ENCODE measurements at places on chromosomes 5 and 9.

DNA sequence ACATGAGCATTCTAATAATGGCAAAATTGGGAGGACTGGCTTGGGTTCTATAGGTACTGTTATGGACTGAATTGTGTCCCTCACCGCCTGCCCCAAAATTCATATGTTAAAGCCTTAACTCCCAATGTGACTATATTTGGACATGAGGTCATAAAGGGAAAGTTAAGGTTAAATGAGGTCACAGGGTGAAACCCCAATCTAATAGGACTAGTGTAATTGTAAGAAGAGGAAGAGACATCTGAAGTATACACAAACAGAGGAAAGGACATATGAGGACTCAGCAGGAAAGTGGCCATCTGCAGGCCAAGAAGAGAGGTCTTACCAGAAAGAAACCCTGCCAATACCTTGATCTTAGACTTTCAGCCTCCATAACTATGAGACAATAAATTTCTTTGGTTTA, 23.1 kb downstream of the RNF180 start:
- DNase-seq: no peak

DNA sequence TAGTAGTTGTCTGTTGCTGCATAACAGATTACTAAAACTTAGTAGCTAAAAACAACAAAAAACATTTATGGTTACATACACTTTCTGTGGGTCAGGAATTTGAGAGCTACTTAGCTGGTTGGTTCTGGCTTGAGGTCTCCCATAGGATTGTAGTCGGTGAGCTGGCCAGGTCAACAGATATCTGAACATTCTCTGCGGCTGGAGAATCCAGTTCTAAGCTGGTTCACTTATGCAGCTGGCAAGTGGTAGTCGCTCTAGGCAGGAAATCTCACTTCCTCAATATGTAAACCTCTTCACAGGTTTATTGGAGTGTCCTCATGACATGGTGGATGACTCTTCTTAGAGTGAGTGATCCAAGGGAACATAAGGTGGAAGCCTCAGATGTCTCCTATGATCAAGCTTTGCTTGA, 65.7 kb upstream of the TNFAIP8 start:
- DNase-seq: no peak

- DNase-seq: no peak
Measured at GRCh38 chr9:76772686-76773445, 8.6 kb downstream of the PCA3 start.

- DNase-seq: no peak
Measured at GRCh38 chr9:134403682-134404301, 77.5 kb downstream of the RXRA start.

DNA sequence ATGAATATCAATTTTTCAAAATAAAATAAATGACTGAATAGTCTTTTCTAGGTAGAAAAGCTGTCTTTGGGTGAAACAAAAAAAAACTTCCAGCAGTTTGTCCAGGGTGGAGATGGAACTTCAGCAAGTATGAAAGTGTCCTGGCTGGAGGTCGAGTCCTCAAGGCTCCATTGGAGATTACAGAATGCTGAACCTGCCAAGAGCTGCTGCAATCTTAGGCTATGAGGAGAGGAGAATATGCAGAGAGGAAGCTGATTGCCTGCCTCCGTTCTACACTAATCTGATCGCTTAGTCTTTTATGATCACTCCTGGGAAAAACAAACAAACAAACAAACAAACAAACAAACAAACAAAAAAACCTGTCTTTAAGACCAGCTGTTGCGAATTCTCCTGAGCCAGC, 50.6 kb downstream of the NREP start:
- no peak for DNase-seq

DNA sequence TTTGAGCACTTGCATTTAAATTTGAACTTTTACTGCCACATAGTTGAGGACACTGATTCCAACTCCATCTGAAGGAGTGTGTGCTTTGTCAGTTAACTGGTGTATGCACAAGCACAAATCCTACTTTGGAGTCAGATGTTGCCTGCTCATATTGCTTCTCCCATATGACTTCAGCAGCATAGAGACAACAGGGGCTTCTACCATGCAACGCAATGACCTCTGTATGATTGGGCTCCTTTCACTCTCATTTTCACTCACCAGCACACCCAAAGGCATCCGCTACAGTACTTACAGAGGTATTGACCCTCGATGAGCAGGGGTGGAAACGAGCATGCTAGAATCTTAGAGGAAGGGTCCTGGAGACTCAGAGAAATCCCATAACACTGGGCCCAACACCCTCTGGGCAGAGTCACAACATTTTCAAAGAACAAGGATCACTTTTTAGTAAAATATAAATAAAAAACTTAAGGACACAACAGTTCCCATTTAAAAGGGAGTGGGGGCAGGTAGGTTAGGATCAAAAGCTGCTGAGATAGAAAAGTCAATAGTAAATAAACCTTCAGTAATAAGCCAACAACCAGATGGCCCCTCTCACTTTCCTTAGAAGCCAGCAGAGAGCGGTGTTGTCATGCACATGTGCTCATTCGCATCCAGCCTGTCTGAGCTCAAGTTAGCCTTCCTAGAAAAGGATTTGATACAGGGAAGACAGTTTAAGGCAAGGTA, 203.8 kb downstream of the SNCAIP start:
- DNase-seq: peak; percentile 80

DNA sequence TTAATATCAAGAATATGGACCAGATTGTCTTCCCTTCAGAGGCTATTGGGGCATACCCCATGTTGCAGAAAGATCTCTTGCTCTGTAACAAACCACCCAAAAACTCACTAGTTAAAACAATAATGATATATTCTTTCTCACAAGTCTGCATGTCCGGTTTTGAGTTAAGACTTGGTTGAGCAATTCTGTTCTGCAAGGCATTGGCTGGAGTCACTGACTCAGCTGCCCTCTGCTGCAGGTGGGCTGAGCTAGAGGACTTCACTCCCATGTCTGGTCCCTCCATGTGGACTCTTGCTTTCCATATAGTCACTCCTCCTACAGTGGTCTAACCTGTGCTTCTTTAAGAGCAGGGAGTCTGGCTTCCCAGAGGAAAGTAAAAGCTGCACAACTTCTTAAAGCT, 73.4 kb downstream of the ESM1 start:
- no peak for DNase-seq
